Stimulated activated CD8-positive, alpha-beta memory T cell treated with anti-CD3 and anti-CD28 coated beads, Interleukin-4, amount 100 ng/mL, for 48 hours (primary cell): ENCODE measurements at places on chromosomes 6 and 20.

- no peak for DNase-seq
Observed at GRCh38 chr20:32028647-32029372, 18.6 kb downstream of the CCM2L start.

DNA sequence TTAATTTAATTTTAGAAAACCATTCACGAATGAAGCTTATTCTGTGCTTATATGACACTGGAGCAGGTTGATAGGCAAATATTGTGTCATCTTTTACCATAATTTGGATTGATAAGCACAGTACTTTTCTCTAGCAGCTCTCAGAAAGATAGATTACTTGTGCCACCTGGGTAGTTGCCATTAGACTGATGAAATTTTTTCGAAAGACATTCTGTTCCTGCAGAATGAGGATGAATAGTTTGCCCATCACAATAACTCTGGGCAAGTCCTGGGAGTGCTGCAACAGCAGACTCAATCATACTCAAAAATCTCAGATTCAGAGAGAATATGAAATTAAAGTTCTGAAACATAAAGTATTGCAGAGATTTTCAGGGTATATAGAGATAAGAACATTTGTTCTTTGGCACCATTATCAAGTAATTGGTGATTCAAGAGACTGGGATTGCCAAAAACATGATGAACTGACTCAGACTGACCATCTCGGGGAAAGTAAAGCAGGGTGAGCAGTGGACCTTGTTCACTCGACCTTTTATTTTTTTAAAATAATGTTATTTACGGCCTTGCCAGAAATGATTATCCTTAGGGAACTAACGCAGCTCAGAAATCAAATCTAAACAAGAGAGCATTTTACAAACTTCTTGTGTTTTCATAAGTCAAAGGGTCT is 65.8 kb upstream of the PTCHD4 start:
- DNase-seq = no peak

DNA sequence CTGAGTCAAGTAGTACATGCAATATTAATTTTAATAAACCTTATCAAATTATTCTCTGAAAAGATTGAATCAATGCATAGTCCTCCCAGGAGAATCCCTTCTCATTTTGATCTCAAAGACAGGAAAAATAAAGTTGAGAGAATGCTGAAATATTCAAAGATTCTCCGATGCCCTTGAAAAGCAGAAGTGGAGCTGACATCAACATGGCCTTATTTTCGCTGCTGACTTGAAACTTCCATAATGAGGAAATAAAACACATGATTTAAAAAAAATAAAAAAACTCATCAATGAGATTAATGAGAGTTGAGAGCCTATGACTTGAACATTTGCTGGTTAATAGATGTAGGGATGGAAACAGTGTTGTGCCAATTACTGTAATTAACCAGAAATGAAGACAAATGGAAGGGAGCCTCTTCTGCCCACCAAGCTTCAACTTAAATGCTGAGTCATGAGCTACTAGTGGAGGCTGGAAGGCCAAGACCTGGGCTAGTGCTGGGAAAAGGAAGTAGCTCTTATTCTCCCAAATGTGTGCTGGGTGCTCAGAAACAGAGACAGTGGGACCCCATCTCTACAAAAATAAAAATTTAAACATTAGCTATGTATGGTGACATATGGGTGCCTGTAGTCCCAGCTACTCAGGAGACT is 139.9 kb downstream of the BFSP1 start:
- DNase-seq = no peak

DNA sequence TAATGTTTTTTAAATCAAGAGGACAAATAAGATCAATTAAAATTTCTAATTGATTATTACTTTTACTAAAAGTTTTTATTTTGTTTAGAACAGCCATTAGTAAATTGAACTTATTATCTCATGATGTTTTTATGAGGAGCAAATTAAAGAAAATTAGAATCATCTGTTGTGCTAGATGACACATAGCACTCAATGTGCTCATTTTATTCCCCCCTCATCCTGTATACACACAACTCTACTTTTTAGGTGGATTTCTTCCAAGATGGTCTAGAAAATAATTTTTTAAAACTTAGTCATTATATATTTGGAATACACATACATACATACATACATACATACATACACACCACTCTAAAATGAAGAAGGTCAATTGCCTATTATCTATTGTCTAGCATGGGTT is 29.3 kb upstream of the TSPYL1 start:
- no peak for DNase-seq

- no peak for DNase-seq
Observed at GRCh38 chr20:41314386-41314785, 3.1 kb downstream of the ZHX3 start.

DNA sequence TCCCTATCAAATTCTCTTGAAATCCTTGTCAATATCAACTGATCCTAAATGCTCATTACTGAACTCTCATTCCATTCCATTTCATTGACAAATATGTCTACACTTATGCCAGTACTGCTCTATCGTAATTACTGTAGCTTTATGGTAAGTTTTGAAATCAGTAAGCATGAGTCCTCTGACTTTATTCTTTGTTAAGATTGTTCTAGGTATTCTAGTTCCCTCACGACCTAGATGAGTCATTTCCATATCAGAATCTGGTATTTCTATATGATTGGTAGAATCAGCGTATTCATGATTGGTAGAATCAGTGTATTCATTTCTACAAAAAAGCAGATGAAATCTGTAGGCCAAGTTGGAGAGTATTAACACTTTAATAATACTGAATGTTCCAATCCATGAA is 318.6 kb upstream of the RUNX2 start:
- no peak for DNase-seq

DNA sequence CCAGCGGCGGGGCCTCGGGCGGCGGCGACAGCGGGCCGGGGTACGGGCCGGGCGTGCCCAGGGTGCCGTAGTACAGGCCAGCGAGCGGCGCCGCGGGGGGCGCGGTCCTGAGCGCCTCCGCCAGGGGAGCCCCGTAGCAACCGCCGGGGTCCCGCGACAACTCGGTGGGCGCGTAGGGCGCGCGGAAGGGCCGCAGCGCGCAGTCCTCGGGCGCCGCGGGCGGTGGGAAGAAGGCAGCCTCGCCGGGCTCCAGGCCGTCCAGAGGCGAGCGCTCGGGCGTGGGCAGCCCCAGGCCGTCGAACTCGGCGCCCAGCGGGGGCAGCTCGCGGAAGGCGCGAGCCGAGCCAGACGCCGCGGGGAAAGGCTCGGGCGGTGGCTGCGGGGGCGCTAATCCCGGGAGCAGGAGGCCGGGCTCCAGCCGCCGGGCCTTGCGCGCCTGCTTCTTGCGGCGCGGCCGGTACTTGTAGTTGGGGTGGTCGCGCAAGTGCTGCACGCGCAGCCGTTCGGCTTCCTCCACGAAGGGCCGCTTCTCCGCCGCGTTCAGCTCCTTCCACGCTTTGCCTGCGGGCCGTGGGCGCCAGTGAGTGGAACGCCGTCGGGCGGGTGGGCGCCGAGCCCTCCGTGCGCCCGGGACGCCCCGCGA is 916 bp downstream of the SOX18 start:
- DNase-seq = no peak

DNA sequence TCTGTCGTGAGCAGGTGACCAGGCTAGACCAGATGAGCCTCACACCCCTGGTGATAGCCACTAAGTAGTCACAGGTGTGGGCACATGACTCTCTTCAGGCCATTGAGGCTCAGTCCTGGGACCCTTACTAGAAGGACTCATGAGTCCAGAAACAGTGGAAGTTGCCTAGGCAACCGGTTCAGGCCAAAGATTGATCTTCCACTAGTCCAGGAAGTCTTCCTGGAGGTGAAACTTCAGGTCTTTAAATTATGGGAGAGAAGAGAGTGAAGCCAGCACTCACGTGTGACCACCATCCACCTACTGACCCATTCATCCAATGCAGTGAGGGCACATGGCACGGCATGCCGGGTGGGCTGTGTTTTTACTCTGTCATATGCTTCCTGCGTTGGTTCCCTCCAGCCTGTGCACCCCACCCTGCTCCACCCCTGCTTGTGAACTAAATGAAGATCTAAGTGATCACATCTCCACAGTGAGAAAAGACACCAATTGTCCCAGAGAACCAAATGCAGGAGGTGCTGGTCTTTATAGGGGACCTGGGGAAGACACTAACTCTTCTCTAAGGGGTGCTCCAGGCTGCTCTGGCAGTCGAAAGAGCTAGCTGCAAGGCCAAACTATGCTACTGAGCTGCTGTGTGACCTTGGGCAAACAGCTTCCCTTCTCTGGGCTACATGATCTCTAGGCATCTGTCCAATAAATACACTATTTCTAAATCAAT is 12.5 kb upstream of the STX16 start:
- no peak for DNase-seq

DNA sequence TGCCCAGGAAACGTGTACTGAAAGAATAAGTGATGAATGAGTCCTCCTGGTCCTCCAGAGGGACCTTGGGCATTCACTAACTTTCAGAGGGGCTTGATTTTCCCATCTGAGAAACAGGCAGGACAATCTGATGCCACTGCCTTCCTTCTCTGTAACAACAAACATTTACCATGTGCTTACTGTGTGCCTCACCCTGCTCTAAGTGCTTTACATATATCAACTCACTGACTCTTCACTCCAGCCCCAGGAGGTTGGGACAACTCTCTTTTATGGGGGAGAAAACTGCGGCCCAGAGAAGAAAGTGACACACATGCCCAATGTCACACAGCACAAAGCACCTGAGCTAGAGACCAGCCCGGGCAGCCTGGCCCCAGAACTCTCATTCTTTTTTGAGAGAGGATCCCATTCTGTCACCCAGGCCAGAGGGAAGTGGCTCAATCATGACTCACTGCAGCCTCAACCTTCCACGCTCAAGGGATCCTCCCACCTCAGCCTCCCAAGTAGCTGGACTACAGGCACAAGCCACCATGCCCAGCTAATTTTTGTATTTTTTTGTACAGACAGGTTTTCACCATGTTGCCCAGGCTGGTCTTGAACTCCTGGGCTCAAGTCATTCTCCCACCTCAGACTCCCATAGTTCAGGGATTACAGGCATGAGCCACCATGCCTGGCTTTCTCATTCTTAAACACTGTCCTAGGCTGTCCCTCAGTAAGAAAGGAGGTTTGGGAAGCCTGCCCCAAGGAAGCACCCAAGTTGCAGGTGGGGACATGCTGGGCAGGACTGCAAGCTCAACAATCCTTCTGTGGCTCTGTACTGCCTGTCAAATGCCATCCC is 38.0 kb downstream of the NOL4L start:
- DNase-seq = no peak

DNA sequence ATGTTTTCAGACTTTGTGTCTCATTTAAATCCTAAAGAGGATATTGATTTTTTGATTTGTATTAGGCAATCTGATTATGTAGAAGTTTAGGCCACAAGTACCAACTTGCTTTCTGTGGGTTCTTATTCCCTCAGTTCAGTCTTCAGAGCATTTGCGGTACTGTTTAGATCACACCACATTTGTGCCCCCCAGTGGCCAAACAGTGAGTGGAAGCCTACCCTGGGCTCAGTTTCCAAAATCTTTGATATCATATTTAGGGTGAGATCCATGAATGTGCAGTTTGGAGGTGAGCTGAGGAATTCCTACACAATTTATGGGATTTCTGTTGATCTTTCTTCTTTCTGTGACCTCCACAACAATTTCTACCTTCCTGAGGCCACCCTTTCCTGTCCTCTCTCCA is 92.3 kb upstream of the FUT9 start:
- peak; percentile 27 for DNase-seq

DNA sequence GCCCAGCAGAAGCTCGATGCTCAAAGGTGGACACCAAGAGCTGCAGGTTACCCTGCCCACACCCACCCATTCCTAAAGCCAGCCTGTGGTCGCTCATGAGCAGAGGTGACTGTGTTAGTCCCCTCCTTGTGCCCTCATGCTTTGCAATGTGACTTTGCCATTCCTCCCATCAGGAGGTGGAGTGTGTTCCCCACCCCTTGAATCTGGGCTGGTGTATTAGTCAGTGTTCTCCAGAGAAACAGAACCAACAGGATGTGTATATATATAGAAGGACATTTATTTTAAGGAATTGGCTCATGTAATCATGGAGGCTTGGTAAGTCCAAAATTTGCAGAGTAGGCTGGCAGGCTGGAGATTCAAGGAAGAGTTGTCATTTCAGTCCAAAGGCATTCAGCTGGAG is 54.4 kb upstream of the RNF24 start:
- no peak for DNase-seq

GRCh38 chr20:47535994-47536393 is 34.3 kb downstream of the NCOA3 start:
- no peak for DNase-seq

DNA sequence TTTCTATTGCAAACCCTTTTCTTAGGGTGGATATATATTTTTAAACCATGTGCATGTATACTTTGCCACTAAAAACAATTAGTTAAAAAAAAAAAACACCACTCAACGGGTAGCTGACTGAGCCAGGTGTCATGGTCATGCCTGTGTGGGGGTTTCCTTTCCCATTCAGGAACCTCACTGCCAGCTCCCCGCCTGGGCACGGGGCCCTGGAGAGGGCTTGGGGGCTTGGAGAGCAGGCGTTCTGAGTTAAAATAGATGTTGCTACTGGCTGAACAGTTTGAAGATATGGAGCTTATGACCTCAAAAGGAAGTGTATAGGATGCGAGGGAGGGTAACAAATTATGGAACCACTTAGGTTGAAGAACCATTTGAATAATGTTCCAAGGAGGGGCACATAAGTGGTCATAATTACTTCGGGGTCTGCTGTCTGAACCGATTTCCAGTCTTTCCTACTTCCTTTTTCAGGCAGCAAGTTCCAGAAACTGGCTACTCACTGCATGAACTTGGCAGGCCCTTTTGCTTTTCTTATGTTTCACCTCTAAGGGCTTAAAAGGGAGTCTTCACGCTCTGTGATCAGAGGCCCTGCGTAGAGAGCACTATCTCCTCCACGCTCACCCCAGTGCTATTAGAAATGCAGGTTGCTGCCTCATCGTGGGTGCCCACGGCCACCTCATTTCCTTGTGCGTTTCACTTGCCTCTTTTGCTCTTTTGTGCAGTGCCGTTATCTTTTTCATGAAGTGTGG is 9.9 kb downstream of the STX16 start:
- DNase-seq = peak; percentile 42

GRCh38 chr6:25219216-25219916 is 59.8 kb upstream of the CARMIL1 start:
- DNase-seq = no peak

GRCh38 chr20:25439328-25439727 is 31.9 kb downstream of the GINS1 start:
- no peak for DNase-seq

GRCh38 chr6:49551078-49551865 is 804 bp downstream of the C6orf141 start:
- DNase-seq = no peak

DNA sequence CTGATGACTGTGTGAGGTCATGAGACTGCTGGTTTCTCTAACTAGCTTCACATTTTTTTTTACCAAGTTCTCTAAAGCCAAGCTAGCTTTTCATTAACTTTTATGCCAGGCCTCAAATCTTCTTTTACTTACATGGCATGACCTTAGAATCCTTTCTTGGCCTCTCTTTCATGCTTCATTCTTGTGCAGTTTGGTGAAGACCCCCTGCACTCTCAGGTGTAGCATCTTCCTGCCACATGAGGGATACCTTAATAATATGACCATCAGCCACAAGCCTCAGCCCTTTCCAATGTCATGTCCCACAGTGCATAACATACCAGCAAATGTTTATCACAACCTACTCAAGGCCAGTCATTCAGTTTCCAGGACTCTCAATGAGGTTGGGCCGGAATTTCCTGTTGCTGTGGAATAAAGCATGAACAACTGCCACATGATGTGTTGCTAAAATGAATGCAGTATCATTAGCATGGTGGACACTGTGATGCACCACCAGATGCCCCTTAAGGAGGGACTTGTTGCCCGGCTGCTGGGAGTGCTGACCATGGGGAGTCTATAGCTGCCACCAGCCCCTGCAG is 72.2 kb downstream of the RIN2 start:
- DNase-seq = no peak
